ENCODE measurements at places on chromosomes 13 and 19.

- no peak for DNase-seq
Observed at GRCh38 chr13:51689663-51689996, 105.4 kb downstream of the WDFY2 start.

DNA sequence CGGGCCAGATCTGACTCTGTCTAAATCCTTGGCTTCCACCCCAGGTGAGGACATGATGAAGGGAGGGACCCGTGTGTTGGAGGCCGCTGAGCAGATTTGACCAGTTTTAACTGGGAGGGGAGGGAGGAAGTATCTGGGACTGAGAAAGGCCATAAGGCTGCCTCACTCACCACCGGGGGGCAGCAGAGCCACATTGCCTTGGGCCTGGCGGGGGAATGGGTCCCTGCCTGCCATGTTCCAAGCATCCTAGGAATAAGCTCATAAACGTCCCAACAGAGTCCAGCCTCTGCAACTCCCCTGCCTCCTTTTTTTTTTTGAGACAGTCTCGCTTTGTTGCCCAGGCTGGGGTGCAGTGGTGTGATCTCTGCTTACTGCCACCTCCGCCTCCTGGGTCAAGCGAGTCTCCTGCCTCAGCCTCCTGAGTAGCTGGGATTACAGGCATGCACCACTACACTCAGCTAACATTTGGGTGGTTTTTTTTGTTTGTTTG lies 15.5 kb downstream of the MAST3 start:
- DNase-seq = peak; percentile 77

DNA sequence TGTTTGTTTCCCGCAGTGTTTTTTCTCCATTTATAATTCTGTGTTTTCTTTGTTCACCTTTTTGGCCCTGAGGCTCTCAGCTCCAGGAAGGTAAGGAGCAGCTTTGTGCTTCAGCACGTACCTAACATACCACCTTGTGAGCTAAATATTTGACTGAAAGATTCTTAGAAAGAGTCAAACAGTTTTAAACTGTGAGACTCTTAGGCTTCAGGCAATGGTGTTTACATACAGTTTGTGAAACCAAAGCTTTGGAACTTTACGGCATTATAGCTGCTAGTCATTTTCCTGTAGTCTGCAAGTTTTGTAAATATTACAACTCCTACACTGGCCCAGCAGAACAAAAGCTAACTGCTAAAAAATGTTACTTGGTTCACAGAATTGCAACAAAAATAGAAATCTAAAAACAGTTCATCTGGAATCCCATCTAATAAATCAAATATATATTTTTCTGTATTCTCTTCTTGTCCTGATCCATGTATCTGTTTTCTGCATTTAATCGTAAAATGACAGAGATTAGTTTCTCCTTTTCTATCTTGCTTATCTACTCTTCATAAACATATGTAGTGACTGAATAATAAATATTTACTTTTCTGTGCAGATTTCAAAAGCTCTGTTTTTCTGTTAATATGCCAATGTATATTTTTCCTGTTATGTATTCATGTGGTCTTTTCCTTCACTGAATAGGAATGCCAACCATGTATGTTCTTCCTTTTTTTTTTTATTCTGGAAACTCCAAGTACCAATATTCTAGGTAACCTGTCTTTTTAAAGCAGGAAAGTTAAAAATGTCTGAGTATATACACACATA lies 38.8 kb upstream of the GPI start:
- no peak for DNase-seq

- peak; percentile 40 for DNase-seq
Observed at GRCh38 chr13:66430269-66430668, 799.9 kb downstream of the PCDH9 start.

GRCh38 chr13:24664726-24665409 lies 15.3 kb upstream of the ATP12A start:
- DNase-seq = peak; percentile 52

GRCh38 chr19:38710416-38710702 lies 33.9 kb downstream of the CAPN12 start:
- DNase-seq = no peak

GRCh38 chr13:31722673-31723072 lies 16.7 kb upstream of the RXFP2 start:
- DNase-seq = peak; percentile 55

- DNase-seq = no peak
Observed at GRCh38 chr19:54062643-54063042, 1.1 kb downstream of the VSTM1 start.
